ENCODE measurements at places on chromosomes 3 and 15. TPM values are rescaled to one million over a fixed set of nuclear protein-coding genes. Genes with fewer than 3 reads are reported as not detected.

GRCh38 chr15:56739964-56740640, 6.8 kb upstream of the ZNF280D start:
- no peak for DNase-seq

DNA sequence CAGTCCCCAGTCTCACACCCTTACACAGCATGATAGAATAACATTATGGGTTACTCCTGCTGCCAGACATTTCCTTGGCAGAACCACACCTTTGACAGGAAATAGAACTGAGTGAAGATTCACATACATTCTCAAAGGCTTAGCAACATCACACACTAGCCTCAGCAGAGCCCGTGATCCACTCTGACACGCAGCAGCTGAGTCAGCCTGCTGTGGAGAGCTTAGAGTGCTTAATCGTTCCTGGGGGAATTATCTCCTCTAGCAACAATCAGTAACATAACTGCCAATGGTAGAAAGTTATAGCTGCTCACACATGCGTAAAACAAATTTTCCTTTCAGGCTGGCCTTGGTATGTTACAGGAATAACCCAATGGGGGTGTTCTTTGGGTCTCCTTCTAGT, 382.1 kb downstream of the GAP43 start:
- peak; percentile 98 for DNase-seq

DNA sequence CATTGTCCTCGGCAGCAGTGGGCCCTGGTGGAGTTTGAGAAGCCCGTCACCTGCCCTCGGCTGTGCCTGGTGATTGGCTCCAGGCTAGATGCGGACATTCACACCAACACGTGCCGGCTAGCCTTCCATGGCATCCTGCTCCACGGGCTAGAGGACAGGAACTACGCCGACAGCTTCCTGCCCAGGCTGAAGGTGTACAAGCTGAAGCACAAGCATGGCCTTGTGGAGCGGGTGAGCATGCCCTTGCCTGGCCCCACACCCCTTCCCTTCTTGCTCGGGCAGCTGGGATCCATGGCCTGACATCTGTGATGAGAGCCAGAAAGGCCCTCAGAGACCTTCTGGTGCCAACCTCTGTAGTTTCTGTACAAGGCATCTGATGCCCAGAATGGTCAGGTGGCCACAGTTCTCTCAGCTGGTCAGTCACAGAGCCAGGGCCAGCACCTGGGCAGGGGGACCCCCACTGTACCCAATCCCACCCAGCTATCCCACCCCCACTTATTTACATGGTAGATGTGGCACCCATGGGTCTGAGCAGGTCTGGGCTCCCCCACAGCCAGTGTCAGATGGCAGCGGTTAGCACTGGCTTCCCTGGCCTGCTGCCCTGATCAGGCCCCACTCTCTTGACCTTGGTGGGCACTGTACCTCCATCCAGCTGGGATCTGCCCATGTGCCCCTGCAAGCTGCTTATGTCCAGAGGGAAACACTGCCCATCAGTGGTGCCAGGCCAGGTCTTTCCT, 124.9 kb downstream of the DNAJB8 start:
- no peak for DNase-seq

GRCh38 chr3:188951734-188952133, 220.0 kb upstream of the TPRG1 start:
- DNase-seq: no peak

DNA sequence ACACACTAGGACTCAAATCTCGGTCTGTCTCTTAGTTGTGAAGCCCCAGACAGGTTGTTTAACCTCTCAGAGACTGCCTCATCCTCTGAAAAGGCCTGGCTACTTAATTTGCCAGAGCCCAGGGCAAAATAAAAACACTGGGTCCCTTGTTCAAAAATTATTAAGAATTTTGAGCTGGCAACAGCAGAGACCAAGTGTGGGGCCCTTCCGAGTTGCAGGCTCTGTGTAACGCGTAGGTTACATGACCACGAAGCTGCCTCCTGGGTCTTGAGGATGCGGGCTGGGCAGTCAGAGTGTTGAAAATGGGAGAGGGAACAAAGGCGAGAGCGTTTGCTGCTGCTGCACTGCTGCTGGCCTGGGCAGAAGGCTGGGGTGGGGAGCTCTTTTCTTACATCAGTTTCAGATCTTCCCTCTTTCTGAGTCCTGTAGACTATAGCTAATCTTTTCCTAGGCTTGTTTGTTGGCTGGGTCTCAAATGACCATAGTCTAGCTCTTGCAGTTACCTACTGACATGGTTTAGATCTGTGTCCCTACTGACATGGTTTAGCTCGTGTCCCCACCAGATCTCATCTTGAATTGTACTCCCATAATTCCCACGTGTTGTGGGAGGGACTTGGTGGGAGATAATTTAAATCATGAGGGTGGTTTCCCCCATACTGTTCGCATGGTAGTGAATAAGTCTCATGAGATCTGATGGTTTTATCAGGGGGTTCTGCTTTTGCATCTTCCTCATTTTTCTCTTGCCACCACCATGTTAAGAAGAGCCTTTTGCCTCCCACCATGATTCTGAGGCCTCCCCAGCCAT, 49.9 kb downstream of the CLEC3B start:
- DNase-seq: no peak

SLCO2A1 gene
- under 0.01 TPM for total RNA-seq

GRCh38 chr15:39125904-39126303, 455.0 kb upstream of the THBS1 start:
- peak; percentile 49 for DNase-seq

ASB14 gene
- total RNA-seq: not detected

- DNase-seq: no peak
These were observed 14.4 kb downstream of the NGLY1 start for GRCh38 chr3:25768851-25769250.

MKRN3 gene
- total RNA-seq: 0.65 TPM

- peak; percentile 25 for DNase-seq
These were observed 13.1 kb downstream of the SLC6A6 start for GRCh38 chr3:14415501-14415900.

DNA sequence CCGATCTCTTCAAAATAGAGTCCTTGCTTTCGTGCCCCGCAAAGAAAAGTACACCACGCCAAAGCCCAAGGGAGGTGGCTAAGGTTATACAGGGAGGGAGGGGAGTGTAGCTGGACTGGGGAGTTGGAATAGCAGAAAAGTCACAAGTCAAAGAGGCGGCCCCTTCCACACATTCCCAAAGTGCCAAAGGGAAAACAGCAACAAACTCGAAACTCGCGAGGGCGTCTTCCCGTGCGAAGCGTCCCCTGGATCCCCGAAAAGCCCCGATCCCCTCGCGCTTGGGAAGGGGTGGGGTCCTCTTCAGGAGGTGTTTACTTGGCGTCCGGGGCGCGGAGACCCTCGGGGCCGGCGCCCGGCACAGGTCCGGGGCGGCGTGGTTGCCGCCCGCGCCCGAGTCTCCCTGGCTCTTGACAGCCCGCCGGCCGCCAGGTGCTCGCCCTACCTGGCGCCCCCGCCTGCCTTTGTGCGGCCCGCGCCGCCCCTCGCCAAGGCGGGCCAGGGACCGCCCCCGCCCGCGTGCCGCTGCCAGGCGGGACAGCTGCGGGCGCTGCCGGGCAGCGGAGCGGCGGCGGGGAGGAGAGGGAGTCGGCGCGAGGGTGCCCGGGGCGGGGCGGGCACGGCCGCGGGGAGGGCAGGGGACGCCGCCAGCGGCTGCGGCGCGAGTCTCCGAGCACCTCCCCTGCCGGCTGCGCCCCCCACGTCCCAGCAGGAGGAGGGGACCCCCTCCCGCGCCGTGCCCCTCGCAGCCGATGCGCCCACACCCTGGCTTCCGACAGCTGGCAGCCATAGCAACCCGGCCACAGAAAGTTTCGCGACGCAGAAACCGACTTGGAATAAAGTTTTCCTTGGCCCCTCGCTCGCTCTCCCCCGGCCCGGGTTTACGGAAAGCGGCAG, 966 bp downstream of the MYO1E start:
- DNase-seq: peak; percentile 36

Measured in fibroblast of the aortic adventitia (primary cell).